ENCODE measurements at places on chromosomes 12 and 14. TPM values are rescaled to one million over a fixed set of nuclear protein-coding genes. Genes with fewer than 3 reads are reported as not detected.

GRCh38 chr14:81211844-81212243 is 8.9 kb downstream of the GTF2A1 start:
- H3K27ac ChIP-seq, result no peak overlapping the region
- peaks cover 30% of the 10 kb centered on the region for H3K36me3 ChIP-seq
- no peaks in the 10 kb centered on the region for H3K27me3 ChIP-seq

DNA sequence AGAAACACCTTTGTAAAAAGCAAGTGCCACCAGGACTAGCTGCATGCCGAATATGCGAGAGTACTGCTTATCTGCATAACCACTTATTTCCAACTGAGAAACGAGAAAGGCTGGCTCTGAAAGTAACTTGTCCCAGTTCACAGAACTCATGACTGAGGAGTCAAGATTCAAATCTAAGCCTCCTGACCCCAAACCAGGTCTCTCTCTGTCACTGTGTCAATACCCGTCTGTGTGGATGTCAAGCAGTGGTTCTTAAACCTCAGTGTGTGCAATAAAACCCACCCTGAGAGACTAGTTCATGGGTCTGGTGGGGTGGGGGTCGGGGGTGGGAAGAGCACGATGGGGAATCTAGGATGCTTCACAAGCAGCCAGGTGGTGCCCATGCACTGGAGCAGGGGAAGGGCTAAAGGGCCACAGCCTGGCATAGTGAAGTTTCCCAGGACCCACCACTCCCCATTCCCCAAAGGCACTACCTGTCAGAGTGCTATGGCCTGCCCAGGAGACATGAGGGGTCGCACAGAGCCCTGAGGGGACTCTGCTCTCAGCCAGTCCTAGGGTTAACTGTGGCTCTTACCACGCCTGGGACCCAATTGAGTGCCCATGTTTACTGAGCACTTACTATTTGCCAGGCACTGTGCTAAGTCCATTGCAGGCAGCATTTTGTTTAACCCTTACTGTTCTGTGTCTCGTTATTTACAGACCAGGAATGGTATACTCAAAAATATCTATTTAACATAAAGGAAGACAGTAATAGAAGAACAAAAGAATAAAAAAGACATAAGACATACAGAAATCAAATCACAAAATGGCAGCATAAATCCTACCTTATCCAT is 33.4 kb upstream of the PNMA1 start:
- no peaks in the 10 kb centered on the region for H3K27me3 ChIP-seq
- H3K4me3 ChIP-seq, result no peak overlapping the region
- H3K4me1 ChIP-seq, result peaks cover 52% of the 10 kb centered on the region
- H3K27ac ChIP-seq, result peak overlapping the region; percentile 1
- peak; percentile 66 for DNase-seq
- peaks cover 4% of the 10 kb centered on the region for H3K36me3 ChIP-seq

LRFN5 gene
- total RNA-seq, result under 0.01 TPM

ST8SIA1 gene
- total RNA-seq, result 6.2 TPM

DNA sequence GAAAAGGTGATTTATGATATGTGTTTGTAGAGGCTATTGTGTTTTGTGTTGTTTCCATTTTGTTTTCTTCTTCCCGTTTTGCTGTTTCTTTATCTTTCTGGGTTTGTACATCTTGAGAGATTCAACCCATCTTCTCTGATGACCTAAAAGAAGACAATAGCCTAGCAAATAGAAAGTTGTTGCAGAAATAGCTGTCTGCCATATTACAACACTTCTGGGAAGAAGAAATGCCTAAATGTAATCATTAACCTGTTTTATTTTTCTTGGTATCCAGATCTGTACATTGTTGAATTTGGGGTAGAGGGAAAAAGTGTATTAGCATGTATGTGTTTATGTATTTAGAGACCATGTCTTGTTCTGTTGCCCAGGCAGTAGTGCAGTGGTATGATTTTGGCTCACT is 50.3 kb downstream of the SPATS2 start:
- peaks cover 9% of the 10 kb centered on the region for H3K4me1 ChIP-seq
- H3K27me3 ChIP-seq, result no peaks in the 10 kb centered on the region
- no peak overlapping the region for H3K4me3 ChIP-seq

ARG2 gene
- total RNA-seq, result 13.3 TPM

OVCH1 gene
- total RNA-seq, result under 0.01 TPM

GRCh38 chr12:120735181-120735580 is 9.6 kb downstream of the ACADS start:
- no peak overlapping the region for H3K4me3 ChIP-seq
- no peaks in the 10 kb centered on the region for H3K27me3 ChIP-seq
- H3K27ac ChIP-seq, result no peak overlapping the region
- no peaks in the 10 kb centered on the region for H3K36me3 ChIP-seq
- no peaks in the 10 kb centered on the region for H3K4me1 ChIP-seq

ASPG gene
- under 0.01 TPM for total RNA-seq

DNA sequence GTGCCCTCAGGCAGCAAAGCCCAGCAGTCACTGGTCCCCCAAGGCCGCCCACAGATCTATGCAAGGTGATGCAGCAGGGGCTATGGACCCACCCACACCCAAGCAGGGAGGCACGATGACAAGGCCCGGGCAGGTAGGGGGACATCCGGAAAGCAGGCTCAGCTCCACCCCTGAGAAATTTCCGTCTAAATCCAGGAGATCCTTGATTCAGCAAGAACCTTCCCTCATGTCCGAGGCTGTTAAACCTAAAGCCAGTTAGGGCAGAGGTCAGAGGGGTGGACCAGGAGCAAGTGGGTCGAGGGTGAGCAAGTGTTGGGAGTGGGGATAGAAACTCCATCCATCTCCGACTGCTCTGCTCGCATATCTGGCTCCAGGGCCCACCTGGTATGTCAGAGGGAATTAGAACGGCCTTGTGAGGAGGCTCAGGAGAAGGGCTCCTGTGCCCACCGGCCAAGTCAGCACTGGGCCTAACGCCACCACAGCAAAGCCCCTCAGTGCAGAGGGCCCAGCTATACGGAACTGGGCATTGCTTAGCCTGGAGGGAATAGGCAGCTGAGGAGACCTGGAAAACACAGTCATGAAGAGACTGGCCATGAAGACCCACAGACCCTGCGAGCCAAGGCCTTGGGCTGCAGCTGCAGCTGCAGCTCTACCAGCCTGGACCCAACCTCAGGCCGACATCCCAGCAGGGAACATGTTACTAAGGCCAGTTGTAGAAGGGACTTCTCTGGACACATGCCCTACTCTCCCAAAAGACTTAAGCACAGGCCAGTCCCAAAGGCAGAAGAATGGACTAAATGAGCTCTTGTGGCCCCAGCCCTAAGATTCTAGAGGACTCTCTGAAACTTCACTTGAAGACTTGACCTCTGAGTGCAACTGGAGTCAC is 34.3 kb downstream of the DAD1 start:
- peak; percentile 21 for DNase-seq
- H3K4me1 ChIP-seq, result peaks cover 23% of the 10 kb centered on the region
- H3K27me3 ChIP-seq, result no peaks in the 10 kb centered on the region
- no peaks in the 10 kb centered on the region for H3K36me3 ChIP-seq
- H3K27ac ChIP-seq, result no peak overlapping the region
- H3K4me3 ChIP-seq, result no peak overlapping the region

- H3K27me3 ChIP-seq, result no peaks in the 10 kb centered on the region
- H3K4me1 ChIP-seq, result peaks cover 8% of the 10 kb centered on the region
- H3K4me3 ChIP-seq, result no peak overlapping the region
- no peak overlapping the region for H3K27ac ChIP-seq
- DNase-seq, result no peak
These were observed 113.3 kb upstream of the TMPO start for GRCh38 chr12:98402091-98402490.

TMCC3 gene
- total RNA-seq, result 0.36 TPM

DNA sequence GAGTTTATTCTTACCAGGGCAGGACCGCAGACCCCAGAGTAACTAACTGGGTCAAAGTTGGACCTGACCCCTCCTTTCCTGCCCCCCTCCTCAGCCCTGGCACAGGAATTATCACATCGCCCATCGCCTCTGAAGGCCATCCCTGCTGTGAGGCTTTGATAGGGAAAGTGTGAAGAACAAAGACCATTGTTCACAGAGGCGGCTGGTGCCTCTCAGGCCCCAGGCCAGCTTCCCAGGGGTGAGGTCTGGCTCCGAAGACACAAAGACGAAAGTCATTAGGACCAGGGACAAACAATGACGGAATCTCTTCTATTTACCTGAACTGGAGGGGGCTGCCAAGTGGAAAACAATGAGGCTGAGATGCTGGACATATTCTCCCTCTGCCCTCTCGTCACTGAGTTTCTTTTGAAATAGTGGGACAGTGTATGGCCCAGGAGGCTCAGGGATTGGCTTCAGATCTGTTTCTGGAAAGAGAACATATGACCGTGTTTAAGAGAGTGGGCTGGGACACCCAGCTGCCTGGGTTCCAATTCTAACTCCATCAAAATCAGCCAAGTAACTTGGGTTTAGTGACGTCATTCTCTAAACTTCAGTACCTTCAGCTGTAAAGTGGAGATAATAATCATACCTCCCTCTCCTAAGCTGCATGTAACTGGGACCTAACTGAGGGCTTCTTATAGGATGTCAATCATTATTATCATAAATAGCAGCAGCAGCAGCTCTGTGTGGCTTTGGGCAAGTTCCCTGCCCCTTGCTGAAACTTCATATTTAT is 769.4 kb downstream of the MED13L start:
- H3K36me3 ChIP-seq, result no peaks in the 10 kb centered on the region
- DNase-seq, result peak; percentile 31
- no peak overlapping the region for H3K27ac ChIP-seq
- no peaks in the 10 kb centered on the region for H3K27me3 ChIP-seq
- no peak overlapping the region for H3K4me3 ChIP-seq
- H3K4me1 ChIP-seq, result no peaks in the 10 kb centered on the region

DNA sequence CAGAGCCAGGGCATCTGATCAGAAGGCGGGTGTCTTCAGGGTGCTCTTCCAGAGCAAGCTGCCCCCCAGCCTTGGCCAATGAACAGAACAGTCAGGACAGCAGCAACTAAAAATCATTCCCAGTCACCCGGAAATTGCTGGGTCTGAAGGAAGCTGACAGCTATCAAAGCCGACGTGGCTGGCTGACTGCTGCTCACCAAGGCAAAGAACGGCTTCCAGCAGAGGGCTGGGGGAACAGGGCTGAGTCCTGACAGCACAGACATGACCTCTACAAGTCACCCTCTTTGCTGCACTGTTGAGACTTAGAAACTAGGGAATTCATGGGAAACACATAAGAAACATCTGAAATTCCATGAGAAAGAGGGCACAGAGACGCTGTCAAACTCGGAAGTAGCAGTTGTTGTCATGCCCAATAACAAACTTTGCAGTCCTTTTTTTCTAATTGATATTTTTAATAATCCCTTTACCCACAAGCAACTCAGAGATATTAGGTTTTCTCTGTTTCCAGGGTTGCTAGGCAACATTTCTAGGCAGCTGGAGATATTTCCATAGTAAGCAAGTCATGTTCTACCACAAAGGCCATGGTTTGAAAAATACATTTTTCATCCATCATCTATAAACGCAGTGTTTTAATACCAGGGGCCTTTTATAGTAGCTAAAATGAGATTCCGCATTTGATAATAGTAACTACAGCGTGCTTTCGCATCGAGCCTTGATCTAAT is 365.2 kb downstream of the SEC23A start:
- no peak for DNase-seq
- no peak overlapping the region for H3K4me3 ChIP-seq
- H3K4me1 ChIP-seq, result no peaks in the 10 kb centered on the region
- no peak overlapping the region for H3K27ac ChIP-seq
- H3K36me3 ChIP-seq, result no peaks in the 10 kb centered on the region

- H3K27me3 ChIP-seq, result no peaks in the 10 kb centered on the region
- H3K27ac ChIP-seq, result peak overlapping the region; percentile 92
- peaks cover 70% of the 10 kb centered on the region for H3K4me1 ChIP-seq
- H3K4me3 ChIP-seq, result no peak overlapping the region
- no peak for DNase-seq
These were observed 121.0 kb downstream of the FBXL14 start for GRCh38 chr12:1473418-1473817.

DNA sequence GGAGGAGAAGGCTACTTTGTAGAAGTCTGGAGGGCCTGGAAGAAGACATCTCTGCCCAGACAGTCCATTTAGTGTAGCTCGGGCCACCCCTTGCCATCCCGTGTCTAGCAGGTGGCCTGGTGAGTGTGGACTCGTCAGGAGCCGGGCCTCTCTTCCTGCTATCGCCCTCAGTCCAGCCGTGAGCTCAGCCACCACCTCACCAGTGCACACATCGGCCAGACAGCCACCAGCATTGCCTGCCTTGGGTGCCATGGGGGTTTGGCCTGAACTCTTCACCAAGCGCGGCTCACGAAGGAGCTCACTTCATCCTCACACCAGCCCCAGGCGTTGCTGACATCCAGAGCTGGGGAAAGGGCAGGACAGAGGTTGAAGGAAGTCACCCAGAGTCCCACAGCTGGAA is 19.6 kb upstream of the TRAF3 start:
- no peaks in the 10 kb centered on the region for H3K36me3 ChIP-seq
- no peak overlapping the region for H3K27ac ChIP-seq
- no peak overlapping the region for H3K4me3 ChIP-seq
- peaks cover 17% of the 10 kb centered on the region for H3K27me3 ChIP-seq
- peak; percentile 61 for DNase-seq

RNASE7 gene
- total RNA-seq, result not detected

- no peaks in the 10 kb centered on the region for H3K27me3 ChIP-seq
- H3K4me1 ChIP-seq, result peaks cover 22% of the 10 kb centered on the region
- H3K4me3 ChIP-seq, result peak overlapping the region; percentile 97
- no peak for DNase-seq
These were observed 446 bp downstream of the PPP1R12A start for GRCh38 chr12:79934281-79935020.

DNA sequence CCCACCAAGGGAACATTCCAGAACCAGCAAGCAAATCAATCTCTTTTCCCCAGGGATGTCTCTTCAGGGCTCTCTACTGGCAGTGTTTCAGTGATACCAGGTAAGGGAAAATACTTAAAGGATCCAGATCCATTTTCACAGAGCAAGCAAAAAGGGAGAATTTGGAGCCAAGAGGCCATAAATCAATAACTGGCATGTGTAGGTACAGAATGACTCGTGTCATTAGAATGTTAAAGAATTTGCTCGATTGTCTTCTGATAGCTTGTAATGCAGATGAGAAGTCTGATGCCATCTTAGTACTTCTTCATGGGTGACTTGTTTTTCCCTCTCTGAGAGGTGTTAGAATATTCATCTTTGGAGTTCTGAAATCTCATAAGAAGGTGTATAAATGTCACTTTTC is 242.9 kb downstream of the KTN1 start:
- no peaks in the 10 kb centered on the region for H3K4me1 ChIP-seq
- no peak overlapping the region for H3K4me3 ChIP-seq
- no peak for DNase-seq
- peaks cover 8% of the 10 kb centered on the region for H3K27me3 ChIP-seq

DNA sequence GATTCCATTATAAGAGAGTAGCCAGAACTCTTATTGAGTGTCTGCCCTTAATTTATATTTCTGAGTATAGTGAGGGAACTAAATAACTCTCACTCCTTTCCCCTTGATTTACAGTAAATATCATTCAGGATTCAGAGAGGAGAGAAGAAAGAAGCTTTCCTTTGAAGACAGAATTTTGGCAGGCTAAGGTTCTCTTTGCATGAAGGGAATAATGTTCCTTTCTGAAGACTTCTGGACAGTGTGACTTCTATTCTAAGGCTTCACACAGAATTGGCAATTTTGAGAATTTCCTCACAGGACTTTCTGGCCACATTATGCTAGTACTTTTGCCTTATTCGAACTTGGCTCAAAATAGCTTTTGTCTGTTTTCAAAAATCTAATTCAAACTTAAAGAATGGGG is 352.2 kb upstream of the FBXO33 start:
- H3K4me1 ChIP-seq, result no peaks in the 10 kb centered on the region
- no peak overlapping the region for H3K4me3 ChIP-seq
- no peaks in the 10 kb centered on the region for H3K36me3 ChIP-seq

- H3K27me3 ChIP-seq, result no peaks in the 10 kb centered on the region
- H3K4me3 ChIP-seq, result no peak overlapping the region
These were observed 1765.0 kb upstream of the FLRT2 start for GRCh38 chr14:83764656-83765599.

- no peak overlapping the region for H3K27ac ChIP-seq
- no peaks in the 10 kb centered on the region for H3K36me3 ChIP-seq
- H3K27me3 ChIP-seq, result no peaks in the 10 kb centered on the region
- no peak overlapping the region for H3K4me3 ChIP-seq
These were observed 191.4 kb downstream of the SNAPC1 start for GRCh38 chr14:61953602-61954001.
